HTR-8/SVneo (cell line): ENCODE measurements at places on chromosomes 4 and X.

DNA sequence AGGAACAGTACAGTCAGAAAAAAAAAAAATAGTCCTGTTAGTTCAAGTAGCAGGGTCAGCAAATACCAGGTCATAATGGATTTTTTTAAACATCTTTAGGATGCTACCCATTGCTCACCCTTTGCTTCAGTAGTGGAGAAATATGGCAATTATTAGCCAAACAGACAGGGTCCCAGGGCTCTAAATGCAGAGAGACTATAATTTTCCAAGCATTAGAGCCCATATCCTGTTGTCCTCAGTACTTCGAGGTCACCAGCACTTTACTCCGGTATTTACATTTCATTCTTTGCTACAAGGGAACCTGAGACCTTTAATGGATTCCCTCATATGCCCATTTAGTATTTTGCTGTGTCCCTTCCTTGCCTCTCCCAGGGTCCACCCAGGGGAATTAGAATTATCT lies 1562.9 kb upstream of the TENM3 start:
- no peak for DNase-seq

DNA sequence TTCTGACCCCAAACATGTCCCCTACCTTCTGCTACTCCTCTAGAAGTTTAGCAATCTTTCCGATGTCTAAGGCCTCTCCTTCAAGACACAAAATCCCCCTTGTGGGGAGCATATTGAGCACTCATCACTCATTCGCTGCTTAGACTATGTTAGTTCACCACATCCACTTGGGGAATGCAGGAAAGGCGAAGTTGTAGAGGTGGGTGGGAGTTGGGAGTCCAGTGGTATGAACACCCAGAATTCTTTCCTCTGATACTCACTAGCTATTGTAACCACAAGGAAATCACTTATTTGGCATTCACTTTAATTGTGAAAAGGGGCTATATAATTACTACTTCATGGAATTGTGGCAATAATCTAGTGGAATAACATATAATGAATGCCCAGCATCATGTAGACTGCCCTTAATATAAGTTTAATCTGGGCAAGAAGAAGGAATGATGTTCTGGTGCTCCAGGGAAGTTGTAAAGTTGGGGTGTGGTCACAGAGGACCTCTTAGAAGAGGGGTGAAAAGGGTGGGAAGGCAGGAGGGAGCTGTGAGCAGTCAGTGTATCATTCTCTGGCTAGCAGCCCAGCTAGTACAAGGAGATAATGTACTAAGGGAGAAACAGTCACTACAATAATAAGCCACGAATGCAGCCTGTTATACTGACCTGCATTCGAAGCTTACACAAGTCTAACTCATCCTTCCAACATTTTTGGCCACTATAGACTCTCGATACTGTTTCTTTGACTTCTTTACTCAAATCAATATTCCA lies 468.2 kb upstream of the DIPK2B start:
- peak; percentile 7 for DNase-seq

GRCh38 chr4:122978109-122978508 lies 55.7 kb upstream of the NUDT6 start:
- no peak for DNase-seq

DNA sequence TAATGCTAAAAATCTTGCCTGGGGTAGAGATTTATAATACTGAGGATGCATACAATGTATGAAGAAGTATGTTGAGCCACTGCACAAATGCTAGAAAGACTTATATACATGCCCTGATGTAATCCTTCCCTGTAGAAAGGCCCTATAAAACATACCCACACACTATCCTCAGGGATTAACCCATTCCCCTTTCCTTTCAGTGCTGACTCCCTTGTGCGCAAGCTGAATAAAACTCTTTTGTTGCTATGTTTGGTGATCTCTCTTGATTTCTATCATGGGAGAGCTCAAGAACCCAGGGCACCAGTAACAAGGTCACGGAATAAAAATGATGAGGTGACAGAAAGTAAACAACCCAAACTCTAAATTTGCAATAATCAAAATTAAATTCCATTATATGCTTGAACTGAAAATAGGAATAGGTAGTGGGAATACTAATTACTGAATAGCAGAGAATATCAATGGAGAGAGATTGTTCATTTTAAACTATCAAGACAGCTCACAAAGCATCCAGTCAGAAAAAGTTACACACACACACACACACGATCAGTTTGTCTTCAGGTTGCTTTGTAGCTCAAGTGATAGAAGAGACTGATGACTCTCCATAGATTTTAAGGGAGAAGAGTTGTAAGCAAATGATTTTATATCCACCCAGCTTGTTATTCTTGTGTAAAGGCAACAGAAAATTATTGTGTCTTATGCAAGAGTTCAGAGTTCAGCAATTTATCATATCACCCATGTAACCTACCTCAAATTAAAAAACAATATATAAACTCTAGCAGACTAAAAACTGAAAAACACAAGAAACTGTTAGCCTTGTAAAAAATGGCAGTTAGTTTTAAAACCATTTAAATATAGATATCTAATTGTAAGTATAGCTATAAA lies 14.8 kb downstream of the TIGD2 start:
- DNase-seq = no peak

DNA sequence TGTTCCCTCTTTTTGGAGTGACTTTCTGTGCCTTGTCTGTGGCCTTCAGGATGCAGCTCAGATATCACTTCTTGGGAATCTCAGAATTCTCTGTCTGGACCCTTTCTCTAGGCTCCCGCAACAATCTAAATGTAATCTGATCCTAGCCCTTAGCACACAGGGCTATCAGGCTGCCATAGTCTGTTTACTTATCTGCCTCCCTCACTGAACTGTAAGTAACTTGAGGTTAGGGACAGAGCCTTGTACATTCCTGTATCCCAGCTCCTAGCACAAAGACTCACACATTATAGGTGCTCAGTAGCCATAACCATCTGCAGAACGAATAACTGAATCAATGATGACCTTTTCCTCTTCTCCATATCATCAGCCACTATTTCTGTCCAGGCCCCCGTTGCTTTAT lies 69.5 kb downstream of the RTL9 start:
- no peak for DNase-seq

GRCh38 chr4:2925931-2926860 lies 37.0 kb downstream of the NOP14 start:
- no peak for DNase-seq

GRCh38 chr4:83112678-83113428 lies 1.7 kb downstream of the PLAC8 start:
- peak; percentile 37 for DNase-seq

- DNase-seq = no peak
These were observed 1573.5 kb upstream of the TENM3 start for GRCh38 chr4:180669680-180670079.

DNA sequence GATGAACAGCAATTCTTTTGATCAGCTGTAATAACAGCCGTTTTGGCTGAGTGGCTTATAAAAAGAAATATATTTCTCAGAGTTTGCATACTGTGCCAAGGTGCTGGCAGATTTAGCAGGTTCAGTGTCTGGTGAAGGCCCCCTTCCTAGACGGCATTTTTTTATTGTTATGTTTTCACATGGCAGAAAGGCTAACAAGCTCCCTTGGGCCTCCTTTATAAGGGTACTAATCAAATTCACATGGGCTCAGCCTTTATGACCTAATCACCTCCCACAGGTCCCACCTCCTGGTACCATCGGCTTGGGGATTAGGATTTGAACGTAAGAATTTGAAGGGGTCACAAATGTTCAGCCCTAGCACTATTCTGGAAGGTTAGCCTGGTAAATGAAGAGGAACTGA lies 431.9 kb downstream of the SPOCK3 start:
- no peak for DNase-seq

DNA sequence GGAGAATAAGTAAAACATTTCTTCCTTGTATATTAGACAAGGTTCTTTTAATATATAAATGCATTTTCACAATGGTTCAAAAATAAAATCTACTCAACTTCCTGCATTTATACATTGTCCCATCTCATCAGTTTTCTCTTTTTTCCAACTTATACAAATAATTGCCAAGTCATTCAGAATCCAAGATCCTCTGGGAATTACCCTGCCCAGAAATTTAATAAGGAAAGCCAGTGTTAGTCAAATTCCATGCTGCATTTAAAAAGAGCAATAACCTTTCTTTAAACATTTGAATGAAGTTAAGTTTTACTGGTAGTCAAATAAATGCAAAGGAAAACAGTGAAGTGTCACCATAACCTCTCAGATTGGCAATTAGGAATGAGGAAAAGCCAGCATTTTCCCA lies 357.9 kb downstream of the PPP3CA start:
- DNase-seq = no peak

DNA sequence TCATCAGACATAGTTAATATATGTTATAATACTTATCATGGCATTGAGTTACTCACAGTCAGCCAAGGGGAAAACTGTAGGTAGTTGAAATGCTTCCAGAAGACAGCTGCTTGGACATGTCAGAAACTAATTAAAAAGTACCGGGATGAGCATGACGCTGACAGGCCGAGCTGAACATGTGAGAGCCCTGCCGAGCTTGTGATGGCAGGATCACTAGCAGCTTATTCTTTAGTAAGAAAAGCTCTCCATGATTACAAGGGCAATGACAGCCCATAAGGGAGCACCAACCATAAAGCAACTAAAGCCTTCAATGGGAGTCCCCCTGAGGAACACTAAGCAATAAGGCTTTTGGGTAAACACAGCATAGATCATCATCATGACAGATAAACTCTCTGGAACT lies 435.6 kb downstream of the TLL1 start:
- DNase-seq = no peak

- no peak for DNase-seq
These were observed 7.9 kb upstream of the SLC25A43 start for GRCh38 chrX:119391279-119391678.

GRCh38 chrX:78322863-78323262 lies 4.5 kb downstream of the CYSLTR1 start:
- no peak for DNase-seq

DNA sequence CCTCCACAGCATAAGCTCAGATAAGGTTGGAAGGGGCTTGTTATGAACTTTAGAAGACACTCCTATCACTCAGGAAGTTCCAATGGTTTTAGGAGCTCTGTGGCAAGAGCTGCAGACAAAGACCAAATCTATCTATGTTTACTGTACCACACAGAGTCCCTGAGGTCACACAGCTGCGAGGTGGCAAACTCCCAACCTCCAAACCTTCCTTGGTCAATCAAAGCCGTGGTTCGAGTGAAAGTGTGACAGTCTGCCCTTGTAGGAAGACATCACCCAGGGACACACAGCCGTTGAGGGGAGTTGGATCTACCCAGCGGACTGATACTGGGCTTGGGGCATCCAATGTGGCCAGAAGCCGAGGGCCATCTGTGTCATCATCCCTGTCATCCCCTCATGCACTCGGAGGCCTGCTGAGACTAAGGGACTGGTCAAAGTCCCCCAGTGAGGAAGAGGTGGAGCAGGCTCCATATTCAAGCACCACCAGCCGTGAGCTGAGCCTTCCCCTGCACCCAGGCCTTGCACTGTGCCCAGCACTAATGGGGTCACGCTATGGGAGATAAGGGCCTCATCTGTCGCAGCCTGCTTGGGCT lies 26.8 kb downstream of the MAN2B2 start:
- DNase-seq = no peak

DNA sequence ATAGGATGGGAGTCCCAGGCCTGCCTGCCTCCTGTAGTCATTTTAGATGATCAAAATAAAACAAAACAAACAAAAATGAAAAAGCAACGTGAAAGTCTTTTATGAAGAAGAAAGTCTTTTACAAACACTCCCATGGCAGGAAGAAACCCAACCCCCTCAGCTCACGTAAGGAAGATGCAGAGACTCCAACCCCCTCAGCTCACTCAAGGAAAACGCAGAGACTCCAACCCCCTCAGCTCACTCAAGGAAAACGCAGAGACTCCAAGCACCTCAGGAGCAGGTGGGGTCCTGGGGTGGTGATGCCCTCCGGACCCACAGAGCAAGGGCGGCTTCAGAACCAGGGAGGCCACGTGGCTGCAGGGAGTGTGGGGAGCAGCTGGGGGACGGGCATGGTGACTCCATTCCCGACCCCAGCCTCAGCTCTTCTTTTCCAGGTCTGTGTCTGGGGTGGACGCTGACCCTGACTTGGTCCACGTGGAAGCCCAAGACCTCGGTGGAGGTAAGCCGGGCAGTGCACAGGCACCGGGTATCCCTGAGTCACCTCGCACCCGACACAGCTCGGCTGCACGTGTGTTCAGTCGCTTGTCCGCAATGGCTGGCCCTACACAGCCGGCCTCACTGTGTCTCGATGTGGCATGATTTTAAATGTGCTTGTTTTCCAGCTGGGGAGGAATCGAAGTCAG lies 226.5 kb upstream of the PSAPL1 start:
- no peak for DNase-seq

DNA sequence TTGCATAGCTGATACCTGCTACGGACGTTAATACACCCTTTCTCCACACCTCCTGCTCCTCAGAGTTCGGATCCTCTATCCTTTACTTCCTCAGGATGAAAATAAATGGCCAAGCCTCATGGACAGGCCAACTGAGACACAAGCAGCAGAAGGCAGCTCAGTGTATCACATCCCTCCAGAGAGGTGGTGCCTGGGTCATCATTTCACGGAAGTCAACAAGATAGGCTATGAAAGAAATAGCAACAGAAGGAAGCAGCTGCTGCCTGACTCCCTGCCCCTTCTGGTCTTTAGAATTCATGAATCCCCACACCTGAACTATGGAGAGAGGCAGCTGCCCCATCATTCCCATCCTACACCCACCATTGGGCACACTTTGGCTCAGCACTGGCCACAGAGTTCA lies 267.1 kb upstream of the ETNPPL start:
- no peak for DNase-seq

GRCh38 chrX:150975655-150976390 lies 7.3 kb upstream of the HMGB3 start:
- DNase-seq = no peak

DNA sequence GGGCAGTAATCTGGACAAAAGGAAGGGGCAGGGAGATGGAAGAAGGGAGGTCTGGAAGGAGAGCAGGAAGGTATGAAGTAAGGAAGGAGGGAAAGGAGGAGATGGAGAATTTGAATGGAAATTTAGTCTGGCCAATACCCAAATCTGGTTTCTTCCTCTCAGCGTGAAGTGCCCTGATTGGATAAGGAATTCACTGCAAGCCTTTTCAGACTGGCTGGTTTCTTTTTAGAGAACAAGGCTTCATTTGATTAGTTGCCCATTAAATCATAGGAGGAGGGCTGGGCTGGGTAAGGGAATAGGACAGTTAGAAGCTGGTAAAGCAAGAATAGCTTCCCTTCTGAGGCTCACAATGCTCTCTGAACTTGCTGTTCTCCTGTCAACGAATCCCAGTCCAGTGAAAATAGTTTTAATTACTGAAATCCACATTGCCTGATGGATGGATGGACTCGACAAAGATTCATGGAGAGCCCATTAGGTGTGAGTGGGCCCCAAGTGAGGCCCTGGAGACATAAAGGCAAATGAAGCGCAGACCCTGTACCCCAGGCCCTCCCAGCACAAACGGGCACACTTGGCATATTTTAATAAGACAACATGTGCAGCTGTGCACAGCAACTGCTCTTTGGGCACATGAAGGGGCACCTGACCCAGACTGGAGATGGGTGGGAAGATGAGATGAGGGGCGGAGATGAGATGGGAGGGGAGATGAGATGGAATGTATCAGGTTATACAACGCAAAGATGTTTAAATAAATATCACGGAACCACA lies 347.1 kb upstream of the GATB start:
- no peak for DNase-seq

- no peak for DNase-seq
These were observed 208.2 kb downstream of the TMA16 start for GRCh38 chr4:163702736-163703135.

GRCh38 chrX:77938083-77938680 lies 27.7 kb downstream of the ATP7A start:
- DNase-seq = no peak

GRCh38 chrX:48958635-48959094 lies 1.3 kb upstream of the OTUD5 start:
- no peak for DNase-seq

GRCh38 chrX:110013968-110014367 lies 11.1 kb downstream of the TMEM164 start:
- no peak for DNase-seq
